ENCODE measurements at places on chromosomes 11 and 22.

GRCh38 chr11:32023370-32024305, 67.2 kb upstream of the RCN1 start:
- DNase-seq, result no peak

DNA sequence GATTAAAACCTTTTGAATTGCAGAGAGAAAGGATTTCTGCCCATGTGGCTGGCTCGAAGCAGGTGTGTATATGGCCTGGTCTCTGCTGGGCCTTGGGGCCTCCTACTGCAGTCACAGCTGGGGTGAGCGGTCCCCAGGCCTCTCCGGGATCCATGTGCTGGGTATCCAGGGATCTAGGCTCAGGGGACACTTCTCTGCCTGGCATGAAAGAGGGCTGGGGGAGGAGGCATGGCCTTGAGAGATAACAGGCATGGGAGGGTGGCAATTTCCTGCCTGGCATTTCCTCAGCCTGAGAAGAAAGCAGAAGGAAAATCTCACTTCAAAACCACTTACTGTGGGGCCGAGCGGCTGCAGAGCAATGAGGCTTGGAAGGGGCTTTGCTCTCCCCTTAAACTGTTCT, 20.3 kb upstream of the PARVG start:
- no peak for DNase-seq

DNA sequence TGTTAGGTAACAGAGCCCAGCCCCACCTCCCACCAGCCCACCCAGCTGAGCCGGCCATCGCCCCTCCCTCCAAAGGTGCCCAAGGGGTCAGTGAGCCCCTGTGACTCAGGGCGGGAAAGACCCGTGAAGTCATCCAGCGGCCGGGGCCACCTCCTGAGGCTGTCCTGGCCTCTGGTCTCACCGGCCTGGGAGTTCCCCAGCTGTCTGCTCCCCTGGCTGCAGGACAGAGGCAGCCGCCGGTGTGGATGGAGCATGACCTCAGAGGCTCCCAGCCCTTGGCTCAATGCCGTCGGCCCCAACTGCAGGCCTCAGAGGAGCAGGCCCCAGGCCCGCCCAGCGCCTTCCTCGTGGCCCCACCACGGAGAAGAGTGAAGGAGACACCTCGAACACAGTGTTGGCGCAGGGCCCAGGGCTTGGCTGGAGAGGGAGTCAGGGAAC, 28.7 kb downstream of the RPL3 start:
- DNase-seq, result no peak

- DNase-seq, result no peak
Measured at GRCh38 chr11:2663506-2663905, 36.3 kb downstream of the KCNQ1OT1 start.

- DNase-seq, result no peak
Measured at GRCh38 chr11:88631497-88631896, 294.0 kb upstream of the CTSC start.

DNA sequence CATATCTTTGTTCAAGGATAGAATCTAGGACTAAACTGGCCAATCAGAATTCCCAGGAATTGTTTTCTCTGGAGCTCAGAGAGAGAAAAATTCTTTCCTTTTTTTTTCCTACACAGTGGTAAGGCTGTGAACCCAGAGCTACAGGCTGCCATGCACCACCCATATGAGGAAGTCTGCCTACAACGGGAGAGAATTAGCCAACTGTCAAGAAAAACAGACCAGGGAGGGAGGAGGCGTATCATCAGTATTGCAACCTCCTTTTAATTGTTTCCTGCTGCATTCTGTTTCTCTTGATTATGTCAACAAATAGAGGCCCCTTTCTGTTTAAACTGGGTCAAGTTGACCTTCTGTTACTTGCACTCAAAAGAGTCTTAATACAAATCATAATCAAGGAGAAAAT, 176.5 kb upstream of the UBASH3B start:
- DNase-seq, result no peak

GRCh38 chr22:26416670-26417276, 12.3 kb upstream of the ASPHD2 start:
- no peak for DNase-seq

- no peak for DNase-seq
Measured at GRCh38 chr22:37491559-37492427, 5.6 kb upstream of the MFNG start.

- DNase-seq, result peak; percentile 76
Measured at GRCh38 chr11:75351791-75352587, 528 bp upstream of the ARRB1 start.

All from activated naive CD4-positive, alpha-beta T cell treated with anti-CD3 and anti-CD28 coated beads, Interleukin-2, amount 10 ng/mL, durations not matched to agents 7 days and 5 days (primary cell).